Endothelial cell of coronary artery (primary cell): ENCODE measurements at places on chromosomes 5 and 9. TPM values are rescaled to one million over a fixed set of nuclear protein-coding genes. Genes with fewer than 3 reads are reported as not detected.

PTGER4 gene
- 36.8 and 39.5 TPM in 2 replicates for total RNA-seq

CHSY3 gene
- total RNA-seq = 4.1 and 6.9 TPM in 2 replicates

UQCRQ gene
- total RNA-seq = 84.6 and 115 TPM in 2 replicates

MOB3B gene
- total RNA-seq = under 0.01 TPM in 2 replicates

NSA2 gene
- total RNA-seq = 94.5 and 104 TPM in 2 replicates

TRPM6 gene
- total RNA-seq = under 0.01 TPM in 2 replicates
